ENCODE measurements at places on chromosomes 1 and 21.
A peak's percentile ranks its signal among the peaks of the same experiment; 100 is the strongest.

DNA sequence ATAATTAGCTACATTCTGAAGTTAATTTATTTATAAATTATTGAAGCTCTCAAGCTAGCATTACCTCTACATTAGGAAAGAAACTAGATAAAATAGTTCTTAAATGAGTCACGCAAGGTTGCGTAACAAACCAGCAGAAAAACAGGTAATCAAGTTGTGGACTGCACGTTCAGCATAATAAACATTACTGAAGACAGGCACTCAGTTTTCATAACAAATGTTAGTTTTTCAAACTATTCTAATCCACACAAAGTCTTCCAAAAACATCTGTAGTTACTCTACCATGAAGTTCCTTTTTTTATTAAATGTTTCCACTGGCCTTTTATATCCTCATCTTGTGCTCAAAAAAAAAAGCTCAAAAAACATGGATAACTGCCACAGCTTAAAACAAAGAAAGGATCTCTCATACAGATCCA is 1.3 kb downstream of the TOR1AIP2 start:
- DNase-seq, result no peak

- no peak for DNase-seq
Observed at GRCh38 chr1:205920861-205921569, 22.2 kb downstream of the SLC26A9 start.

DNA sequence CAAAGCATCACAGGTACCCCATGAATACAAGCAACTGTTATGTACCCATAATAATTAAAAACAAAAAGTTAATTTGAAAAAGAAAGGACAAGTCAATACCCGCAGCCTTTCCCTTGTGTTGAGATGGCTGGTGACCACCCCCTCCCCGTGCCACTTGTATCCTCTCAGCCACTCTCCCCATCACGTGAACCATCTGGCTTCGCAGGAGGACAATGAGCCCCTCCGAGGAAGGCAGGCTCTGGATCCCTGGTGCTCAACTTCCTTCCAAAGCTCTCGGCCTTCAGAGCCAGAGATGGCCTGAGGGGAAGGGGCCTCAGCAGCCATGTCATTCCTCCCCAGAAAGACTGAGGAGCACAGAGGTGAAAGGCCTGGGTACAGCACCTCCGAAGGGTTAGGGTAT is 120.4 kb upstream of the RAB4A start:
- DNase-seq, result no peak

GRCh38 chr1:186304982-186305949 is 69.8 kb downstream of the TPR start:
- DNase-seq, result peak; percentile 43

DNA sequence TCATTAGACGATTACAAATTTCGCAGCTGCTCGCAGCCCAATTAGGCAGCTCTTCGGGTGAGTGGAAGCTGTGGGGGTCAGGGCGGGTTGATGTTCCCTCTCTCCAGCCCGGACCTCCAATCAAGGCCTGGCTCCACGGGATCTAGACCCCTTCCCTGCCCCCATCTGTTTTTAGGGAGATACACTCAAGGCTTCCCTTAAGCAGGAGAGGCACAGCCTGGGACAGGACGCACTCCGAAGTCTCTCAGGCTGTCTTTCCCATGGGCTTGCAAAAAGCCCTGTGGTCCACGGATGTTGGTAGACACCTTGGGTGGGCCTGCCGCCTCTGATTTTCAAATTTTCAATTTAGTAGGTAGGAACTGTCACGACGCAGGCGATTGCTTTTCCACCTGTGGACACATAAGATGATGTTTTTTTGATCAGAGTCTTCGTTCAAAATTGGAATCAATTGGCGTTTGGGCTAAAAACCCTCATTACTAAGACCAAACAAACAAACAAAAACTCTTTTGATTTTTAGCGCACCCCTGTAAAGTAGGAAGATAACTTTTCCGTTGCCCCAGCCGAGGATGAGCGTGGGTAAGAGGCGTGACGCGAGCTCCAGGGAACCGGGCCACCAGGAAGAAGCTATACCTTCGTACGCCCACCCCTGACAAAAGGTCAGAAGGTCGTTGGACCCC is 2.5 kb upstream of the LHX8 start:
- DNase-seq, result no peak

DNA sequence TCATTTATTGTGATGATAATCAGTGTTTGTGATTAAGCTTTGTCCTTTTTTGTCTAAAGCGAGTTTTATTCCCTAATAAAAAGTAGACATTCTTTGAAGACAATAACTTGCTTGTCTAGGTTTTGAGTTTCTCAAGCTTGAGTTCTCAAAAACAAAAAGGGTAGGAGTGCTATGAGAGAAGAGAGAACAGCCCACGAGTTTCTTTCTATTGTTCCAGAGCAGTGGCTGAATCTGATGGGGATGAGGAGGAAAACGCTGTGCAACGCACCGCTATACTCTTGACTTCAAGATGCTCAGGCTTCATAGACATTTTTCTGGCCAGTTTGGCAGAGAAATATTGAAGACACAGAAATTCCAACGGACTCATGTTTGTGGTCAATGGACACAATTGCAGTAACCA is 669.8 kb upstream of the B3GALT2 start:
- DNase-seq, result no peak

DNA sequence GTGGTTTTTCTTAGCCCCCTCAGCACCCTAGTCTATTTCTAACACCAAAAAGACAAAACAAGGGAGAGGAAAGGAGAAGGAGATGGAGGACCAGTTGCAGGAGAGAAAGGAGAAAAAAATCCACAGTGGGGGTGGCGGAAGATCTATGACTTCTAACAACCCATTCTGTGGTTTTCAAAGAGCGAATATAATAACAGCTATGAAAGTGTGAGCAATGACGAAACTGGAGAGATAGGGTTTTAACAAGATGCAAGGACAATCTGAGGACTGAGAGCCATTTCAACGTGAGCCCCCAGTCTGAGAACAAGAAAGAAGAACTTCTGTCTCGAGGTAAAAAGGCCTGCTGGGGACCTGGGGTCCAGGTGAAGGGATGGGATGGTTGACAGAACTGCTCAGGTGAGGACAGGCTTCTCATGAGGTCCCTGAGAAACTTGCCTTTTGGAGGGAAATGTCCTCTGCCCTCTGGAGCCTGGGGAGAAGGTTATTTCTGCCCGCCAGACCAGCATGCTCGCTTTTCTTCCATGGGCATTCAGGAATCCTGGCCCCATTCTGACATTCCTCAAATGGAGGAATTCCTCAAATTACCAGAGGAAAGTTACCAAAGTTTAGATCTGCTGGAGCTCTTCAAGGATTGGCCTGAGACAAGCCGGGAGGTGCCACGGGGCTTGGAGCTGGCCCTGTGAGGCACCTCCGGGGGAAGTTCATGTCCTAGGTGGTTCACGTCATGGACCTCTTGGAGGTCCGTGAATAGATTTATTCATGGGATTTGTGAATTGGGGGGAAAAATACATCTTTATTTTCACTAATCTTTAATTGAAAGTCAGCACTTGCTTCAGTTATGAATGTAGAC is at the start of gene CD160:
TSS of gene CD160 (plus strand) at position 270 of the 850 bp plus-strand sequence. CDS start 8,829 bp downstream, outside the sequence.
- DNase-seq, result no peak

DNA sequence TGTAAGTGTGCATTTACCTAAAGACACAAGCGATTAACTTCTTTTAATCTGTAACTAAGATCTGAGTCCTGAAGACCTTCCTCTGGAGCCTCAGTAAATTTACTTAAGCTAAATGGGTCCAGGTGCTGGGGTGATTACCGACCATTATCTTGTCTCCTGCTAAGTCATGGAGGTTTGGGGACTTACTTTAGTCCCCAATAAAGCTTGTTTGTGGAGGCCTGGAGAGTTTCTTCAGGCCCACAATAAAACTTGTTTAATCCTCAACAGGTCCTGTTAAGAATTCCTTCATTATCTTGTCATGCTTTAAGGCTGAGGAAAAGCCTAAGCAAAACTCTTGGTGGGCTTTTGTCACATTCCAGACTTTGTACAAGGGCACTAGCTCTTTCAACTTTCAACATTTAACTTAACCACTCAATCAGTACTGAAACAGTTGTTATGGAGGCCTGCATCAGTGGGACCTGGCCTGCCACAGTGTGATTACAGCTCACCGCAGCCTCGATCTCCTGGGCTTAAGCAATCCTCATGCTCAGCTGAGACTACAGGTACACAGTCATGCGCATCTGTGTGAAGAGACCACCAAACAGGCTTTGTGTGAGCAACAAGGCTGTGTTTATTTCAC is 84.0 kb downstream of the FMO4 start:
- DNase-seq, result no peak

DNA sequence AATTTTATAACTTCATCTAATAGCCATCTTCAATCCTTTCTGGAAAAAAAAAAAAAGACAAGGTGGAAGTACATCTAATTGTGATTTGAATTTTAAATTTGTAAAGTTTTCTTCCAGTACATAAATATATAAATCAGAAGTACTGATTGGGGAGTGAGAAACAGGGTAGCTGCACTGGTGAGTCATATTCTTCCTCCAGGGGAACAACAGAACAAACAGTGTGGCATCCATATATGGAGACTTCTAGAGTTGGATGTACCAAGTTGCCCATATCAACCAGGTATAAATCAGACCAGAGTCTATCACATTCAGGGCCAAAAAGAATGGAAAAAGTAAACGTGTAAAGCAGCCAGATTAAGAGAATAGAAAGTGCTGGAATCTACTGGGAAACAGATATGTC is 66.0 kb upstream of the NRIP1 start:
- no peak for DNase-seq

DNA sequence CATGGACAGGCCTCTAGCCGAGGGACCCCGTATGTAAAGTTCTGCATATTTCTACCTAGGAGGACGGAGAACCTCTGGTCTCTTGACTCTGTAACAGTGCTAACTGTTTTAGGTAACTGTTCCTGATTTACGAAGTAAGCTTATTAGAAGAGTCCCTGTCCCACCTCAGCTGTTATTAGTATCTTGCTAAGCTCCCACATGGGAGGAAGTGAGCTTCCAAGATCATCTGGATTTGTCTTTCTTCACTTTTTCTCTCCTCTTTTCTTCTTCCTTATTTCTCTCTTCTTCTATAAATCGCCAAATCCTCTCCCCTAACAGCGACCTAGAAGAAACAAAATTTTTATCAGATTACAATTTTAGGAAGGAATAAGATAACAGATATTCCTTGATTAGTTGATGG is 4.4 kb downstream of the CD53 start:
- DNase-seq, result no peak

DNA sequence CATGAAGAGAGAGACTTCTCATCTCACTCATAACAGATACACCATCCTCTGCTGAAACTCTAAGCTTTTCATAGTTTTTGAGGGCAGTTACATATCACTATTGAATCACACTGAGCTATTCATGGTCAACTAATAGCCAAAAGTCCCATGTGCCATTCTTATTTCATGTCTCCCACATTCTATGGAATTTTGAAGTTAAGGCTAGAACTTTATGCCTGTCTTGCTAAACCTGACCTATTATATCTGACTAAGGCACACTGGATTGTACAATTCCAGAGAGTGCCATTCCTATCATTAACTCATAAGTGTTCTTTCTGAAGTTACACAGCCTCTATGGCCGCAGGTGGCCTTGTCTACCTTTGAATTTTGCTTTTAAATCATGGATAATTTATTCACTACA is 254.3 kb downstream of the PTPRC start:
- no peak for DNase-seq

DNA sequence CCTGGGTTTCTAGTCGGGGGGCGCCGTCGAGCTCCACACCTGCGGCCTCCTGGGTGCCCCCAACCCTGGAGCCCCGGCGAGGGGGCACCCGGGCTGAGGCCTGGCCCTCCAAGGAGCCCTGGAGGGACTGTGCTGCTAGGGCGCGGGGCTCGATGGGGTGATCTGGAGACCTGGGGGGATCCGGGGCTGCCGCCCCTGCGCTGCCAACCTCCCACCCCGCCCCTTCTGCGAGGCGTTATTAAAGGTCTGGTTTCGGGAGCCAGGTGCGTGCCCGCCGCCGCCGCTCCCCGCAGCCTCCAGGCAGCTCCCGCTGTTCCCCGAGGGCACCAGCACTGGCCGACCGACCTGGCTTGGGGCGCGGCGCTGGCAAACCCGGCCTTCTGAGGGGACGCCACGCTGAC is 746 bp upstream of the POFUT2 start:
- no peak for DNase-seq

DNA sequence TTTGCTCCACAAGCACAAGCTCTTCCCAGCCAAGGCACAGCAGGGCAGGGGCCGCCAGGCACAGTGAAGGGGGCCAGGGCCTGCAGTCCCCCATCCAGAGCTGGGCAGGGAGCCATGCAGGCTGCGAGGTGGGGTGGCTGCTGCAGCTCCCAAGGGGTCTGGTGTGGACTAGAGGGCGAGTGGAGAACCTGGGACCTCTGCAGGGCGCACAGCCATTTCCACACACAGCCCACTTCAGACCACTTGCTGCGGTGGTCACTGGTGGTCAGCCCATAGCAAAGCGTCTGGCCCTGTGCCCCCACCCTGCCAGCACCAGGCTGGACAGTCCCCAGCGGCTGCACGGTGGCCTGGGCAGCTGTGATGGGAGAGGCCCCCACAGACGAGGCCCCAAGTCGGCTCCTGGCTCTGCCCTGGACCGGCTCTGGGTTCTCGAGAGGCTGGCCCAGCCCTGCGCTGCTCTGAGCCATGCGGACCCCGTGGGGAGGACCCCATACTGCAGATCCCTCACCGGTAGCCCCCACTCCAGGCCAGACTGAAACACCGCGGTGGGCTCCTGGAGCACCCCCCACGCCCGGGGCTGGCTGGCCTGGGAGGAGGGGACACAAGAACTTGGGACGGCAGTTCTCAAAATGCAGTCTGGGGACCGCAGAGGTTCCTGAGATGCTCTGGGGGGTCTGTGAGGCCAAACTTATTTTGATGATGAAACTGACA is 47.1 kb upstream of the COL6A2 start:
- no peak for DNase-seq

DNA sequence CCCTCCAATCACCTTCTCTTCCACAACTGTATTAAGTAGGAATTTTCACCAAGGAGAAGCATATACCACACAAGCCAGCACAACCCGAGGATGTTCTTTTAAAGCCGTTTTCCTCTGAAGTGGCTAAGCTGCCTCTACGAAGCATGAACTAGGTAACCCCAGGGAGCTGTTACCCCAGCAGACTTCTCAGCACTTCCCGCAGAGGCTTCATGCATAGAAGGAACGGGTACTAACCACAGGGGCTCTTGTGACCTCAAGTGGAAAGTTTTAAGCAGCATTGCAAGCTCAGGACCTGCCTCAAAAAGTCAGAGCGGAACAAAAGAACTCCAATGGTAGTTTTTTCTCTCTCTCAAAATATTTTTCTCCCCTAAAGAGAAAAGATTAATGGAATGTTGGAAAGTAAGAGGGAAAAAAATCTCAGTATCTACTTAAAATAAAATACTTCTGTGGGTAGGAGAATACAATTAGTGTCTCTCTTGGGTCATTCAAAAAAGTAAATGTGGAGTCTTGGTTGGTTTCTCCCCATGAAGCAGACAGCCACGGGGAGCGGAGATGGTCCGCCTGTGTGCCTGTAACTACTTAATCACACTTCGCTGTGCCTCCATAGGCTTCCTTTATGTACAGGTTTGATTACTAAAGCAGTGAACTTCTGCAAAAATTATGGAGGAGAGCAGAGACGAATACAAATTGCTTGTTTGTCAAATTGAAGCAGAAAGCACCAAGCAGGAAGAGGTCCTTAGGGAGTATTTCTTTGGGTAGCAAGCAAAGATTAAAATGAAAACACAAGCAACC is 40.9 kb downstream of the STX6 start:
- no peak for DNase-seq

Data from hepatic stellate cell (primary cell).